ENCODE measurements at places on chromosomes 12 and 14.

GRCh38 chr12:44127966-44128710 lies 292.3 kb downstream of the TMEM117 start:
- H3K4me3 ChIP-seq = no peak overlapping the region
- no peaks in the 10 kb centered on the region for H3K27me3 ChIP-seq
- H3K27ac ChIP-seq = no peak overlapping the region
- DNase-seq = no peak
- H3K4me1 ChIP-seq = peaks cover 3% of the 10 kb centered on the region

- peaks cover 10% of the 10 kb centered on the region for H3K27me3 ChIP-seq
- H3K36me3 ChIP-seq = peaks cover 4% of the 10 kb centered on the region
- no peak for DNase-seq
- H3K27ac ChIP-seq = peak overlapping the region; percentile 93
- H3K4me3 ChIP-seq = no peak overlapping the region
- H3K4me1 ChIP-seq = peaks cover 42% of the 10 kb centered on the region
Measured at GRCh38 chr12:25257590-25258324, 7.0 kb upstream of the KRAS start.

DNA sequence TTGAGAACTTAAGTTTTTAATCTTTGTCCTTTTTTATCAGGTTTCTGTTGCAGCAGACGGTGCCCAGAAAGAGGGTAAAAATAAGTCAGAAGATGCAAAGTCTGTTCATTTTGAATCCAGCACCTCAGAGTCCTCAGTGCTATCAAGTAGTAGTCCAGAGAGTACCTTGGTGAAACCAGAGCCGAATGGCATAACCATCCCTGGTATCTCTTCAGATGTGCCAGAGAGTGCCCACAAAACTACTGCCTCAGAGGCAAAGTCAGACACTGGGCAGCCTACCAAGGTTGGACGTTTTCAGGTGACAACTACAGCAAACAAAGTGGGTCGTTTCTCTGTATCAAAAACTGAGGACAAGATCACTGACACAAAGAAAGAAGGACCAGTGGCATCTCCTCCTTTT lies 53.5 kb downstream of the RAD52 start:
- no peak overlapping the region for H3K27ac ChIP-seq
- H3K4me3 ChIP-seq = no peak overlapping the region
- DNase-seq = no peak
- H3K4me1 ChIP-seq = no peaks in the 10 kb centered on the region
- H3K36me3 ChIP-seq = peaks cover 35% of the 10 kb centered on the region

- H3K4me3 ChIP-seq = no peak overlapping the region
- H3K36me3 ChIP-seq = peaks cover 12% of the 10 kb centered on the region
- no peak overlapping the region for H3K27ac ChIP-seq
- no peaks in the 10 kb centered on the region for H3K27me3 ChIP-seq
- H3K4me1 ChIP-seq = no peaks in the 10 kb centered on the region
Measured at GRCh38 chr14:105761842-105762241, 235.5 kb downstream of the TMEM121 start.

GRCh38 chr14:65501328-65501727 lies 88.8 kb downstream of the FUT8 start:
- H3K36me3 ChIP-seq = peaks cover 2% of the 10 kb centered on the region
- DNase-seq = no peak
- H3K27me3 ChIP-seq = peaks cover 50% of the 10 kb centered on the region
- H3K4me3 ChIP-seq = no peak overlapping the region
- no peak overlapping the region for H3K27ac ChIP-seq
- peaks cover 2% of the 10 kb centered on the region for H3K4me1 ChIP-seq

- no peak for DNase-seq
- H3K27me3 ChIP-seq = peaks cover 2% of the 10 kb centered on the region
- H3K27ac ChIP-seq = no peak overlapping the region
- H3K4me1 ChIP-seq = no peaks in the 10 kb centered on the region
Measured at GRCh38 chr12:87812681-87813080, 216.5 kb downstream of the C12orf50 start.

- peak overlapping the region; percentile 40 for H3K27ac ChIP-seq
- H3K4me1 ChIP-seq = peaks cover 20% of the 10 kb centered on the region
- H3K36me3 ChIP-seq = peaks cover 44% of the 10 kb centered on the region
- H3K4me3 ChIP-seq = no peak overlapping the region
Measured at GRCh38 chr12:22653791-22654190, 28.8 kb downstream of the ETNK1 start.

- H3K27me3 ChIP-seq = no peaks in the 10 kb centered on the region
- H3K4me1 ChIP-seq = peaks cover 5% of the 10 kb centered on the region
- H3K27ac ChIP-seq = no peak overlapping the region
- DNase-seq = no peak
- H3K36me3 ChIP-seq = peaks cover 5% of the 10 kb centered on the region
- H3K4me3 ChIP-seq = no peak overlapping the region
Measured at GRCh38 chr12:52042706-52043385, 8.4 kb upstream of the NR4A1 start.

DNA sequence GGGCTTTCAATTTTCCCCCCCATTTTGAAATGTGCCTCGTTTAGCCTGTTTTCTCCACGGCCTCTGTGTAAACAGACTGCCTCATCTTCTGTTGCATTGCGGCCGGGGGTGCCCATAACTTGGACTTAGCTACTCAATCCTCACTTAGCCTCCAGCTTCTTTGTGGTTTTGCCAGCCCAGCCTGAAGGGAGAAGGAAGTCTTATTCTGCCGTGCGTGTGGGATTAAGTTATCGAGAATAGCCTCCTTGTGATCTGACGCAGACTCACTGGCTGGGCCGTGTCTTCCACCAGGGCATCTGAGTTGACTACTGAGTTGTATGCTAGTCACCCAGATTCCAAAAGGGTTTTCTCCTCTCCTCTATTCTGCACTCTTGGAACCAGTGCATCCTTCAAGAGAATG lies 8.1 kb downstream of the PRKAB1 start:
- H3K4me1 ChIP-seq = peaks cover 11% of the 10 kb centered on the region
- no peaks in the 10 kb centered on the region for H3K27me3 ChIP-seq
- DNase-seq = no peak
- no peak overlapping the region for H3K4me3 ChIP-seq
- no peak overlapping the region for H3K27ac ChIP-seq

DNA sequence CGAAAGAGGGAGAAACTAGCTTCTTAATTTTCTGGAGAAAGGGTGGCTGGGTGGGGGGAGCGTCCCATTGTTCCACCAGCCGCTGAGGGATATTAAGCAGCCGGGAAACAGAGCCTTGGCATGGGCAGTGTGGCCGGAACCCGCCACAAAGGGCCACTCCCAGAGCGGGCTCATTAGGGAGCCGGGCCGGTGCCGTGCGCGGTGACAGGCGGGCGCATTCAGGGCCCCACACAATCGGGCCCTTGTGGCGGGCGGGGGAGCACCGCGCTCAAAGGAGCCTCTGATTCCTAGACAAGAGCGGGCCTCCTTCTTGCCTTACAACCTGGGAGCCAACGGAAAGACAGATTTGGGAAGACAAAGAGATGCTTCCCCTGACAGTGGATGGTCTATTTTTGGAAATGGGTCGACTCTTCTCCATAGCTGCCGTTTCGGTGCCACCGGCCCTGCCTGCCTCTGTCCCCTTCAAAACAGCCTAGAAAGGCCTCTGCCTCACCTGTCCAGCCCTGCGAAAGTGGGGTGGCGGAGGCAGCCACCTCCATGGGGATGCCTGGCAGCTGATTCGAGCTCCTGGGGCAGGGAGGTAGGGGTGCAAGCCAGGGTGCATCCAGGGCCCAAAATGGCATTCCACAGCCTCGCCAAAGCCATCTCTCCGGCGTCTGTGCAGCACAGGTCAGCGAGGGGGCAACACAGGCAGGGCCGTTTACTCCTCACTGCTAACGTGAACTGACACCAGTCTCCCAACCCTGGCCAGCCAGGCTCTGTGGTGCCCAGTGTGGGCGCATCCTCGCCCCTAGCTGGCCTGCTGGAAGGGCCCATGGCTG lies 10.9 kb downstream of the CCDC85C start:
- H3K27me3 ChIP-seq = no peaks in the 10 kb centered on the region
- no peaks in the 10 kb centered on the region for H3K36me3 ChIP-seq
- no peak overlapping the region for H3K27ac ChIP-seq
- no peak for DNase-seq

GRCh38 chr14:65850429-65851135 lies 438.1 kb downstream of the FUT8 start:
- DNase-seq = no peak
- peaks cover 9% of the 10 kb centered on the region for H3K27me3 ChIP-seq
- no peak overlapping the region for H3K27ac ChIP-seq
- H3K4me3 ChIP-seq = no peak overlapping the region
- H3K36me3 ChIP-seq = no peaks in the 10 kb centered on the region
- peaks cover 1% of the 10 kb centered on the region for H3K4me1 ChIP-seq

GRCh38 chr14:22898302-22899090 lies 15.5 kb downstream of the REM2 start:
- peak overlapping the region; percentile 29 for H3K27ac ChIP-seq
- peaks cover 15% of the 10 kb centered on the region for H3K36me3 ChIP-seq
- H3K4me1 ChIP-seq = no peaks in the 10 kb centered on the region
- no peaks in the 10 kb centered on the region for H3K27me3 ChIP-seq
- no peak for DNase-seq

DNA sequence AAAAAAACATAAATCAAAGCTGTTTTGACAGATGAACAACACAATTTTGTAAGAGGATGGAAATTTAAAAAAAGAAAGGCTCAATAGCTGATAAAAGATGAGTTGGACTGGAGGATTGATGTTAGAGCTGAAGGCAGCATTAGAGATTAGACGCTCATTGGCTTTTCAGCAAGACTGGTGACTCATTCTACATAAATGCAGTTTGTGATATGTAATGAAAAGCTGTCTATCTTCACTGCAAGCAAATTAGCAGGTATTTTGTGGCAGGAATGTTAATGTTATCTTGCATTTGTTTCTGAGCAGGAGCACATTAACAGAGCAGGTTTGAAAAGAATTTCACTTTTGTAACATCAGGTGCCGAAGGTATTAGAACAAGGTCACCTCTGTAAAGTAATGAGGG lies 442.7 kb upstream of the NOVA1 start:
- no peak for DNase-seq
- H3K4me3 ChIP-seq = no peak overlapping the region
- H3K27me3 ChIP-seq = no peaks in the 10 kb centered on the region
- H3K27ac ChIP-seq = peak overlapping the region; percentile 67
- peaks cover 22% of the 10 kb centered on the region for H3K4me1 ChIP-seq

DNA sequence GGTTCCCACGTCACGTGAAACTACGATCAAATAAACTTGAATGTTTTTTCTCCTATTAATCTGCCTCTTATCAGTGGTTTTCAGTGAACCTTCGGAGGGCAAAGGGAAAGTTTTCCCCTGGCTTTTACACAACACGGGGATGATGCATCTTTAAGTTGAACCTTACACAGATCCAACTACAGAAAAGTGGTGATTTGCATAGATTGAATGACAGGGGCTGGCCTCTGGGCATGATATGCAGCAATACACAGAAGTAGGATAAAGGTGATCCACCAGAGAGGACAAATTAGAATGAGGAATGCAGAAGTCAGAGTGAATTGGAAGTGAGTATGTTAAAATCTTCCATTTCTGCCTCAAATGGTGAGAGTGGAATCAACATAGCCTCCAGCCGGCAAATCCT lies 11.6 kb downstream of the GSG1 start:
- H3K4me3 ChIP-seq = no peak overlapping the region
- H3K4me1 ChIP-seq = peaks cover 25% of the 10 kb centered on the region
- no peaks in the 10 kb centered on the region for H3K36me3 ChIP-seq
- H3K27ac ChIP-seq = no peak overlapping the region
- peaks cover 22% of the 10 kb centered on the region for H3K27me3 ChIP-seq

- no peak for DNase-seq
- no peaks in the 10 kb centered on the region for H3K36me3 ChIP-seq
- no peak overlapping the region for H3K27ac ChIP-seq
- H3K4me3 ChIP-seq = no peak overlapping the region
- peaks cover 4% of the 10 kb centered on the region for H3K4me1 ChIP-seq
Measured at GRCh38 chr14:93824518-93825234, 36.4 kb upstream of the PRIMA1 start.

DNA sequence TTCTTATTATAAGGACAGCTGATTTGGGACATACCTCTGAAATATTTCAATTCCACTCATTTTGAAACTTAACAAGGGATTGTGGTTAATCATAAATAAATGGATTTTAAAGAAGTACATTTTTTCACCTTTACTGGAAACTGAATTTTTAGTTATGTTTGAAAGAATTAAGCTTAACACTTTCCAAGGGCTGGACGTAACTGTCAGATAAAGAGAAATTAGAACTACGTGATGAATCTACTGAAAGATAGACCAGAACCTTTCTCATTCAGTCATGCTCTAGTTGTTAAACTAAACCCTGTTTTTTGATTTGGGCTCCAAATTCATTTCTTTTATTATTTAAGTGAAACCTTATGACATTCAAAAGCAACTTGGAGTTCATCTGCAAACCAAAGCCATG lies 1892.1 kb upstream of the SEL1L start:
- DNase-seq = no peak
- no peak overlapping the region for H3K4me3 ChIP-seq
- H3K4me1 ChIP-seq = peaks cover 17% of the 10 kb centered on the region

- H3K36me3 ChIP-seq = peaks cover 3% of the 10 kb centered on the region
- H3K4me3 ChIP-seq = no peak overlapping the region
- H3K27me3 ChIP-seq = no peaks in the 10 kb centered on the region
- H3K4me1 ChIP-seq = no peaks in the 10 kb centered on the region
Measured at GRCh38 chr14:102498678-102499265, 10.8 kb downstream of the ANKRD9 start.

DNA sequence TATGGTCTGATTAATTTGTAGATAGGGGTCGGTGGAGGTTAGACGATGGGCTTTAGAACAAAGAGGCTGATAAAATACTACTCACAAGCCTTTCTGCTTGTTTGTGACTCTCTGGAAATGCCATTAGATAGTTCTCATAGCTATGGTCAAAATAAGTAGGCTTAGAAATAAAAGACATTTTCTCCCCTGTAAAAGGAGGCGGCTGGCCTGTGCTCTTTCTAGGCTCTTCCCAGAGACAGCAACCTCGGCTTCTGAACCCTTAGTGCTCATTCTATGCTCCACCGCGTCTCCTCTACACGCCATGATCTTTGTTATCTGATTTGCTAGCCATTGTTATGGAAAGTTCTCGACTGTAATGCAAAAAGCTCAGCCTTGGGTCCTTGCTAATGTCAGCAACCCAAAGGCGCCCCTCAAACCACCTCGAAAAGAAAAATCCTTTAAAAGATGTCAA lies 64.5 kb downstream of the CRADD start:
- H3K36me3 ChIP-seq = no peaks in the 10 kb centered on the region
- H3K27ac ChIP-seq = peak overlapping the region; percentile 89
- peak overlapping the region; percentile 76 for H3K4me3 ChIP-seq
- DNase-seq = no peak
- peaks cover 7% of the 10 kb centered on the region for H3K4me1 ChIP-seq

- H3K4me3 ChIP-seq = no peak overlapping the region
- peaks cover 16% of the 10 kb centered on the region for H3K4me1 ChIP-seq
- no peaks in the 10 kb centered on the region for H3K27me3 ChIP-seq
- peaks cover 47% of the 10 kb centered on the region for H3K36me3 ChIP-seq
- no peak overlapping the region for H3K27ac ChIP-seq
Measured at GRCh38 chr12:64742416-64742815, 16.8 kb downstream of the GNS start.

DNA sequence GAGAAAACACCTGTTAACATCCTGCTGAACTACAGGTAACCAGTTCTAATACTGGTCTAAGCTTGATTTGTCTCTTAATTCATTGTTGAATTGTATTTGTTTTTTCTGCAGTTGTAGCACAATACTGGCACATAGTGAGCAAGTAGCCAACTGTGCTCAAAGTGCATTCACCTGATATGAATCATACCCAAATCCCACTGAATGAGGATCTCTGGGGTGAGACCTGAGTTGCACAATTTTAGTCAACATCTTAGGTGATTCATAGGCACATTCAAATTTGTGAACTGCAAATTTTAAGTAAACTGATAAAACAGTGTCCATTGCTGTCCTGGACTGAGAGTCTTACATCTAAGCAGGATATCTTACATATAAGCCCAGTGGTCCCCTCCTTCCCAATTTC lies 12.8 kb downstream of the KCNC2 start:
- H3K36me3 ChIP-seq = no peaks in the 10 kb centered on the region
- H3K4me1 ChIP-seq = no peaks in the 10 kb centered on the region
- no peaks in the 10 kb centered on the region for H3K27me3 ChIP-seq
- DNase-seq = no peak

Measured in progenitor cell of endocrine pancreas (in vitro differentiated cells).